ENCODE measurements at places on chromosomes 2 and 18.

GRCh38 chr2:70959271-70959761, 19.1 kb upstream of the ANKRD53 start:
- peak; percentile 19 for DNase-seq

- no peak for DNase-seq
Measured at GRCh38 chr2:239715202-239715601, 309.9 kb downstream of the NDUFA10 start.

DNA sequence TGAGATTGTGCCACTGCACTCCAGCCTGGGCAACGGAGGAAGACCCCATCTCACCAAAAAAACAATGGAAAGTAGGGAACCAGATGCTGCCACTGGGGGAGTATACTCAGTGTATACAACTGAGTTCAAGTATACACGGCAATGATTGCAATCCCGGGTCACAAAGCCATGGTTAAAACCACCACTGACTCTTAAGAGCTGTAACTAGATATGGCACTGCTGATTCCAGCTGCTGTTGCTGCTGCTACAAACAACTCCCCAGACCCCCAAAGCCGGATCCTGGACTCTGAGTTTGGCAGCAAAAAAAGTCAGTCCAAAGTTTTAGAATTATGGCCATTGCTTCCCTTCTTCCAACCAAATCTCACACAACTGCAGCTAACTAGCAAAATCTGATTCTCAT, 43.7 kb upstream of the COX7A2L start:
- DNase-seq = no peak

- peak; percentile 55 for DNase-seq
Measured at GRCh38 chr2:178530625-178531142, 50.4 kb downstream of the PLEKHA3 start.

GRCh38 chr2:79717364-79718007, 204.6 kb downstream of the CTNNA2 start:
- DNase-seq = no peak

GRCh38 chr2:231187736-231188505, 10.5 kb upstream of the ARMC9 start:
- no peak for DNase-seq

DNA sequence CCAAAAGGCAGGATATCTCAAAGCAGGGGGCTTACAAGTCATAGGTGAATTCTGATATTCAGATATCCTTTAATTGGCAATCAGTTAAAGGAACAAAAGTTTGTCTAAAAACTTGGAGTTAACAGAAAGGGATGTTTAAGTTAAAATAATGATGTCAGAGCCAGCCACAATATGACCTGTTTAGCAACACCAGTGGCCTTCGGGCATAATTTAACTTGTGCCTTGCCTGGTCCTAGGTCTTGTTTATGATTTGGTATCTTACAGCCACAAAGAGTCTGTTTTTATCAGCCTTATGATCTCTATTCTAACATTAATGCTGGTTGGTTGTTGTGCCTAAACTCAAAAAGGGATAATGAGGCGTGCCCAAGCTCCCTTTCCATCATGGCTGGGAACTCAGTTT, 252.9 kb downstream of the RNF152 start:
- DNase-seq = no peak

DNA sequence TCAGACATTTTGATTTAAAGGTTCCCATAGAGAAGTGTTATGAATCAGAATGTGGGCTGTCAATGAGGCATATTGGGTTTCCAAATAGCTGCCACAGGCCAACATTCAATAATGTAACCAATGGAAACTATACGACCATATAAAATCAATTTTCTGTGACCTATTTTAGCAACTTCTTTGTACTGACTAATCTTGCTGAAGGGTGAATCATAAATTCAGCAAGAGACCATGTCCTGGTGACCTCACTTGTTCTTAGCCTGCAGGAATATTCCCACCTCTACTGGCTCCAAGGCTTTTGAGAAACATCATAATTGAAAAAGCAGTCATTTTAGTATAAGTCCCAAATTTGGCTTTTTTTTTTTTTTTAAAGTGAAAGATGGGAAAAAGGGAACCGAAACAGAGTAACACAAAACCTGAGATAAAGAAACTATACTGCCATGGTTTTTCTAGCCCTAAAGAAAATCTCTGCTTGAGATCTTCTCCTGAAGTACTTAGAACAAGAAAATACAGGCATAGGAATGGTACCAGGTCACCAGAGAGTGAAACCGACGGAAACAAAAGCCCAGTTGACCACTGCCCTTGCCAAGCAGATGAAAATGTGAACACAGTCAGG, 32.1 kb downstream of the PLEKHM3 start:
- no peak for DNase-seq

GRCh38 chr2:86518481-86518880, 44.8 kb downstream of the CHMP3 start:
- peak; percentile 30 for DNase-seq

- no peak for DNase-seq
Measured at GRCh38 chr2:219228041-219228910, 1.2 kb downstream of the ATG9A start.

DNA sequence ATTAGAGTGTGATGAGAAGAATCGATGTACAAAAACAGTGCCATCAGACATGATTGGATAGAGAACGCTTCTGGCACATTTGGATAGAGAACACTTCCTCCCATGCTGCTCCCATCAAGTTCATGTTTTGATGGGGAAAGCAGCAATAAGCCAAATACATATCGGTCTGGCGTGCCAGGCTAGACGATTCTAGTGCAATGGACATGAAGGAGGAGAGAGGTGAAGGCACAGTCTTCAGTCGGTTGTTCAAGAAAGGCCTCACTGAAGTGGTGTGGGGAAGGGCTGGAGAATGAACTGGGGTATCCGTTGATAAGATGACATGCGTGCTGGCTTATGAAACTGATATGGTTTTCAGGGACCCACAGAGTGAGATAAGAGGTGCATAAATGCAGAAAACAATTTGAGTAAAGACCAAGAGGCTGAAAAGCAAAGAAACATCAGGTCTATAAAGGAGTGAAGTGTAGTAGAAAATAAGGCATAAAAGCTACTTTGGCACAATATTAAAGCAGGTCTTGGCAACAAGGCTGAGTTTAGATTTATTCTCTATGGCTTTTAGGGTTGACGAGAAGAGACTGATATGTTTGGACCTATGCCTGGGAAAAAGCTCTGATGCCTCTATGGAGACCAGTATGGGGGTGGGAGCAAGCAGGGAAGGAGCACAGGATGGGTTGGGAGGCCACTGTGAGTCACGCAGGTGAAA, 117.6 kb upstream of the PIEZO2 start:
- no peak for DNase-seq

DNA sequence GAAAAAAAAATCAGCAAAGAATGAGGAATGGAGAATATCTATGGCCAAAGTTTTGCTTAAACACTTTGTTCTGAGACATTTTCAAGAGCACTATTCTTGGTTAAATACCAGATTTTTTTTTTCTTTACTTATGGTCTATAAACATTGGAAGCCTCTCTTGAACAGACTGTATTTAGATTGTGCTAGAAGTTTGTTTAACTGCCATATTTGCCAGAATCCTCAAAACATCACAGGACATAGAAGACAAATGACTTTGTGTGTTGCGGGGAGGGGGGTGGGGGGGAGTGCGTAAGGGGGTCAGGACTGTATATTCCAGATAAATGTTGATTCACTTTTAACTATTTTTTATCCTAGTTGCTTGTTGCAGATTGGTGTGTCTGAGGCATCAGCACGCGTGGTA, 262.0 kb downstream of the MEIS1 start:
- no peak for DNase-seq

DNA sequence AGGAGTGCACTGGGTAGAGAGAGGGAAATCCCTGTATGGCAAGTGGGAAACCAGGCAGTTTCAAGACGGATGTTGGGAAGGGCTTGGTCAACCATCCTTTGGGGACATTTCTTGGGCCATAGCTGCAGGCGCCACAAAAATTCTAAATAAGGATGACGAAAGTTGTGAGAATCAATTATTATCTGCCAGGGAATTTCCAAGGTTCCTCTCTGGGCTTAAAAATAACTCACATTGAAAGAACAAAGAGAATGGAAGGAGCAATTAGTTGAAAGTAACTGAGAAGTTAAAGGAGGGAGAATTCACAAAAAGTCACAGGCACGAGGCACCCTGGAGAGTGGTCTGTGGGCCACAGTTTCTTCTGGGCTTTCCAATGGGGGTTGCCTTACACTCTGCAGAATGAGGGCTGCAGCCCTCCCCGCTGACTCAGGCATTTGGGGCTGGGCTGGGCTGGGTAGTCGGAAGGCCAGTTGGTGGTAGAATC, 195.7 kb downstream of the SMAD7 start:
- DNase-seq = no peak

Data from stimulated activated CD8-positive, alpha-beta memory T cell treated with anti-CD3 and anti-CD28 coated beads, Interleukin-4, amount 100 ng/mL, for 48 hours (primary cell).